Right renal cortex interstitium (tissue), 3 donors: ENCODE measurements at places on chromosomes 2 and 18.

GRCh38 chr2:186733414-186733813 lies 39.6 kb downstream of the FAM171B start:
- no peak for DNase-seq

- no peak for DNase-seq
Observed at GRCh38 chr2:200138391-200139124, 167.9 kb upstream of the SPATS2L start.

- DNase-seq = no peak
Observed at GRCh38 chr2:217636991-217637561, 365.7 kb downstream of the TNS1 start.

- DNase-seq = no peak
Observed at GRCh38 chr2:127407091-127407490, 11.1 kb upstream of the PROC start.

GRCh38 chr2:124211461-124211860 lies 186.4 kb downstream of the CNTNAP5 start:
- no peak for DNase-seq

GRCh38 chr2:162175714-162176113 lies 23.7 kb upstream of the GCG start:
- DNase-seq = no peak

GRCh38 chr2:42492691-42493467 lies 903 bp downstream of the KCNG3 start:
- no peak for DNase-seq

DNA sequence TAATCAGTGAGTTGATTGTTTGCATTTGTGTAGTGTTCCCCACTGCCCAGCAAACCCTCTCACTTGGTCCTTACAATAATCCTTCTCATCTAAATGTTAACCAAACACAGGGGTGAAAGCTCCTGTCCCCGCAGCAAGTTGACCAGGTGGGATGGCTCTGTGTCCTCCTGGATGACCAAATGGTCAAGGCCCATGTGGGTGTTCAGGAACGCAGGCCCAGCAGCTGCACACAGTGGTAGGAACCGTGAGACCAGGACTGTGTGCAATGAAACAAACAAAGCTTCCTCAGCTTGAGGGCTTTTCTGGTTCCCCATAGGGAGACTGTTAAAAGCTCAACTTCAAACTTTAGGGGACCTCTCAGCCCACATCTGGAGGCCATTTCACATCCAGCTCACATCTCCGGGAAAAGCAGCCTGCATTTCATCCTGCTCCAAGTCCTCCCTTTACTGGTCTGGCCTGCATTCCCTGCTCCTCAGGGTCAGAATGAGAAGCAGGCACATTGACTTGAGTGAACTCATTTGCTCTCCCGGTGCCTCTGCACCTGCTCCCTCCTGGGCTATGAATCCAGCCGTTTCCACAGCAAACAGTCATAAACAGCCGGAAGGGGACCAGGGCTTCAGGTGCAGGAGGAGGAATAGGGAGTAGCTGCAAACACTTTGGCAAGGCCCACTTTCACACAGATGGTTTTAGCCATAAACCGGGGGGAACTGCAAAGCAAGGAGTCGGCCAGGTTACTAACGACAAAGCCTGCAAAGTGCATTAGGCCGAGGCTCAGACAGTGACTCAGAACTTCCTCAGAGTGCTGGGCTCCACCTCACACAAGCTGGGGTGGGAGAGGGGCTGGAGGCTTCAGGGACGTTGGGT lies 144.7 kb downstream of the CAPN13 start:
- DNase-seq = no peak

DNA sequence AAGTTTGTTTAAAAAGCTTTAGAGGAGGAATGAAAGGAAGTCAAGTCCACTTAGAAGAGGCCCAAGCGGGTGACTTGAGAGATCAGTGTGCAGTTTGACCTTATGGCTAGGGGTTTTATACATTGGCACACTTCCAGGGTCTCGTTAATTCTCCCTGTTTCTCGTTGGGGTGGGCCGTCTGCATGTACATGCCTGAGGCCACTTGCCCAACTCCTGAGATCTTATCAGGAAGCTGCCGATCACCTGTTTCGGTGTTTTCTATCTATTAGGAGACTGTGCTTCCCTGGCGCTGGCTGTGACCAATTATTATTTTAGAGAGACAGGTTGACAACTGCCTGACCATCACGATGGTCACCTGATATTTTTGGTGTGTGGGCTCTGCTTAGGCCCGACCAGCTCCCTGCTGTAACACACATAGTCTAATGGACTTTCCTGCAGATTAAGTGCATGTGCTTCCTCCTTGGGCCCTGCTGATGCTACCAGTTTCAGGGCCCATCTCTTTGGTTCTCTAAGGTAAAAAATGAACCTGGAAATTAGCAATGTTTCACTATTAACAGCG lies 31.0 kb upstream of the MSH6 start:
- no peak for DNase-seq

GRCh38 chr2:27946530-27947060 lies 56.1 kb downstream of the BABAM2 start:
- DNase-seq = no peak

DNA sequence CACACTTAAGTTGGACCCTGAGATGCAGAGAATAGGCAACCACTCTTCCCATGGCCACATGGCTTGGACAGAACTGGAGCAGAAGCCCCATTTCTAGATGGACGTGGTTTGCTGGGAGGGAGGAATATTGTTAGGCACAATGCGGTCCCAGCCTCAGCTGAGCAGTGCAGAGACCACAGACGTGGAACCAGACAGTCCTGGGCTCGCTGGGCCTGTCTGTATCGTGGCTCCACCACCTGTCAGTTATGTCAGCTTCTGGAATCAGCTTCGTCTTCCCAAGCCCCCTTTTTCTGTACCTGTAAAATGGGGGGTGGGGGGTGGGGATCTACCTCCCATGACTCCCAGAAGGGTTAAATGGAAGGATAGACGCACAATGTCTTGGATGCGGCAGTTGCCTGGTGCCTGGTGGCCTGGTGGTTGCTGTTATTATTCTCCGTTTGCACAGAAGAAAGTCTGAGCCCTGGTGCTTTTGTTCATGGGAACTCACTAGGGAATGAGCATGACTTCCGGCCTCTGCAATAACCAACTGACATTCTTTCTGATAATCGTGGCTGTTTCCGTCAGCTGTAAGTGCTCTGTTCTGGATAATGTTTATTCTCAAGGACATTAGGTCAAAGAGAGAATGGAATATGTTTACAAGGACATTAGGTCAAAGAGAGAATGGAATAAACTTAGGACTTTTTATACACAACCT lies 31.4 kb downstream of the COLEC11 start:
- peak; percentile 14 for DNase-seq

DNA sequence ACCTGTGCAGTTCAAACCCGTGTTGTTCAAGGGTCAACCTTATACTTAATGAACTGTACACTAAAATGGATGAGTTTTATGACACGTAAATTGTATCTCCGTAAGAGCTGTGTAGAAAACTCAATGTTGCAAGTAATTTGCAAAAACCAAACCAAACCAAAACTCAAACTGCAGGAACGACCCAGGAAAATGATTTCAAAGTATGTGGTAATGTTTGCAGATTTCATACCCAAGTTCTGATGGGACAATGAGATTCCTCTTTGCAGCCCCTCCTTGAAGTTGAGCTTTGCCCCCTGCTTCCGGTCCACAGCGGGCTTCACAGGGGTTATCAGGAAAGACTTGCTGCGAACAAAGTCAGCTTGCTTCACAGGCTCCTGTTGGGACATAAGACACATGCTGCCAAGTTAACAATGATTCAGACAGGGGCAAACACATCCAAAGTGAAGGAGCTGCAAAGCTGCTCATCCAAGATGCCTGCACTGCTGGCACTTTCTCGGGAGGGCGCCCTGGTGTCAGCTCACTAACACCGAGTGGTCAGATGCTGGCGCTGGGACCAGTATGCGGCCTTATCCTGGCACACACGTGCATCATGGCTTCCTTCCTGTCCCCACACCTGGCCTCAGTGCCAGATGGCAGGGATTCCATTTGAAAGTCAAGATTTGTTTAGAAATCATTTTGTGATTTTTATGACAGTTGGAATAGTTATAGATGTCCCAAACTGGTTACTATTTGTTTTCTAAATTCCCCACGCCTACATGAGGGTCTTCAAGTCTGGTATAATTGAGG lies 65.2 kb upstream of the MGAT4A start:
- no peak for DNase-seq

- DNase-seq = no peak
Observed at GRCh38 chr2:110980339-110981062, 140.2 kb upstream of the BCL2L11 start.

GRCh38 chr2:40439473-40439872 lies 12.4 kb downstream of the SLC8A1 start:
- DNase-seq = no peak

- DNase-seq = no peak
Observed at GRCh38 chr2:160124571-160124970, 62.2 kb upstream of the PLA2R1 start.

DNA sequence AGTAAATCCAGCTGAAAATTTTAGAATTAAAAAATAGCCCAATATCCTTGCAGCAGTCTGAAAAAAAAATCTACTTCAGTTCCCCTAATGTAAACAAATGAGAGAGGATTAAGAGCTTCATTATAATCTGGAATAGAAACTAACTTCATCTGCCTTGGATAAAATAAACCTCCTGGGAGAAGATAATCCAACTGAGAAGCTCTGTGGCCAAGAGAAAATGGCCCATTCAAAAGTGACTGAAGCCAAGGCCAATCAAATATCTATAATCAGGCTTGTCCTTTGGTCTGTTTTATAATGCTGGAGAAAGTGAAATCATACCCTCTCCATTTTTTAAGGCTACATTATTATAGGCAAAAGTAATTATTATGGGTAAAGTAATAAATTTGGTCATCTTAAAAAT lies 110.0 kb downstream of the NEB start:
- no peak for DNase-seq

GRCh38 chr2:159939946-159940345 lies 122.5 kb downstream of the PLA2R1 start:
- no peak for DNase-seq

DNA sequence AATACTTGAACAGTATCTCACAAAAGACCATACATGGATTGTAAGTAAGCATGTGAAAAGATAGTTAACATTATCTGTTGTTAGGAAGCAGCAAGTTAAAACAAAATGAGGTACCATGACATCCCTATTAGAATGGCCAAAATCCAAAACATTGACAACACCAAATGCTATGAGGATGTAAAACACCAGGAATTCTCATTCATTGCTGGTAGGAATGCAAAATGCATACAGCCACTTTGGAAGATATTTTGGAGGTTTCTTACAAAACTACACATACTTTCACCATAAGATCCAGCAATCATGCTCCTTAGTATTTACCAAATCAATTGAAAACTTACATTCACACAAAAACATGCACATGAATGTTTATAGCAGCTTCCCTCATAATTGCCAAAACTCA lies 30.9 kb upstream of the ICOS start:
- DNase-seq = no peak

- DNase-seq = no peak
Observed at GRCh38 chr18:11960743-11961380, 20.4 kb upstream of the IMPA2 start.

- DNase-seq = peak; percentile 65
Observed at GRCh38 chr2:10447895-10448575, at the start of gene ODC1. ODC1 (minus strand) TSS chr2:10448327; CDS start chr2:10445032, 3,295 bp downstream.

DNA sequence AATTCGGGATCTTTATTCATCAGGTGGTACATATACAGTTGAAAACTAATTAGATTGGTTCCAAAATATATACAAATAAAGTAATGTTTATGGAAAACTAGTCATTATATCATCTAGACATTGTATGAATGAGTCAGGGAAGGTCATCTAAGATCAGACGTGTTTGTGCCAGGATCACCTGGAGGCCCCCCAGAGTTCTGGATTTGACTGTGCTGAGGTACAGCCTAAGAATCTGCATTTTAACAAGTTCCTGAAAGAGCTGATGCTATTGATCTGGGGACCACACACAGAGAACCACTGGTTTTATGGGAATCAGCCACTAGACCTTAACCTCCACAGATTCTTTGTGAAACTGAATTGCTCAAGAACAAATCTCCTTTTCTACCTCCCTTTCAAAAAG lies 43.2 kb downstream of the PARD6G start:
- no peak for DNase-seq

GRCh38 chr2:45834858-45835257 lies 183.4 kb downstream of the PRKCE start:
- no peak for DNase-seq

DNA sequence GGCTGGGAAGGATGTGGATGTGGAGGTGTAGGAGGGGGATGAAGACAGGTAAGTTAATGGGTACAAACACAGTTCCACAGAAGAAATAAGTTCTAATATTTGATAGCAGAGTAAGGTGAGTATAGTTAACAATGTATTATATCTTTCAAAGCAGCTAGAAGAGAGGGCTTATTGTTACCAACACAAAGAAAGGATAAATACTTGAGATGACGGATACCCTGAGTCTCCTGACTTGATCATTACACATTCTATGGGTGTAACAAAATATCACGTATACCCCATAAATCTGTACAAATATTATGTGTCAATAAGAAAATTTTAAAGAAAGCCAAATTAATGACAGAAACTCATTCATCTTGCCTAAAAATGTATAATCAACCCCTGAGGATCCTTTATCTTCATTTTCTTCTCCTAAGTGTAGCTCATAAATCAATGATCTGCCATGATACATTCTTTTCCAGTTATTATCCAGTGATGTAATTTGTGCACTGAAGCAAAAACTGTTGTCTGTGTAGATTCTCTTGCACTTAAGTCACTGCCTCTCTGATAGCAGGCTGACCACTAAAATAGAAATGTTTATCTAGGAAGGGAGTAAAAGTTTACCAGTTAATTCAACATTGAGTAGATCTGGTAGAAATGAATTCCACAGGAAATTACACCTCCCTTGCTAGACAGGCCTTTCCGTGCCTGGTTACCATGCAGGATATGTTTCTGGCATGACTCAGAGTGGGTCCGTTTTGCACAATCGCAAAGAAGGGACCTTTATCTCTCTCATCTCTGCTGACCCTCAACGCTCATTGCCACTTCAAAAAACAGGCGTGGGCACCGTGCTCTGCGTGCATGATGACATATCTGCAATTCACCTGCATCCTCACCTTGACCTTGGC lies 249.7 kb upstream of the NCKAP5 start:
- no peak for DNase-seq

- no peak for DNase-seq
Observed at GRCh38 chr2:239267288-239267951, 133.4 kb downstream of the HDAC4 start.

- DNase-seq = no peak
Observed at GRCh38 chr2:219095406-219095935, 34.8 kb upstream of the IHH start.

- DNase-seq = no peak
Observed at GRCh38 chr2:70141212-70141901, 49.5 kb downstream of the C2orf42 start.

DNA sequence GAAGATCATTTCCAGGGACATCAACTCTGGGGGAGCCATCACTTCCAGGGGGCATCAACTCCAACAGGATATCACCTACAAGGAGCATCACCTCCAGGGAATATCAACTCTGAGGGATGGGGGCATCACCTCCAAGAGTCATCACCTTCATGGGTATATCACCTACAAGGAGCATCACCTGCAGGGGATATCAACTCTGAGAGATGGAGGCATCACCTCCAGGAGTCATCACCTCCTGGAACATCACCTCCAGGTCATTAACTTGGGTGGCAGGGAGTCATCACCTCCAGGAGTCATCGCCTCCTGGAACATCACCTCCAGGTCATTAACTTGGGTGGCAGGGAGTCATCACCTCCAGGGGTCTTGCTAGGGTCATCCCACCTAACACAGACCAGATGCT lies 167.6 kb downstream of the NDUFA10 start:
- DNase-seq = no peak

- no peak for DNase-seq
Observed at GRCh38 chr2:136118819-136119716, 1.1 kb upstream of the CXCR4 start.
